Stimulated activated CD8-positive, alpha-beta memory T cell treated with anti-CD3 and anti-CD28 coated beads, Interleukin-4, amount 100 ng/mL, for 1 hour (primary cell): ENCODE measurements at places on chromosomes 5 and 9.

- DNase-seq: no peak
Observed at GRCh38 chr9:36765077-36765390, 192.3 kb downstream of the MELK start.

- DNase-seq: no peak
Observed at GRCh38 chr9:116360016-116360415, 206.4 kb downstream of the PAPPA start.

GRCh38 chr5:116437922-116438578, 136.6 kb downstream of the SEMA6A start:
- DNase-seq: no peak

DNA sequence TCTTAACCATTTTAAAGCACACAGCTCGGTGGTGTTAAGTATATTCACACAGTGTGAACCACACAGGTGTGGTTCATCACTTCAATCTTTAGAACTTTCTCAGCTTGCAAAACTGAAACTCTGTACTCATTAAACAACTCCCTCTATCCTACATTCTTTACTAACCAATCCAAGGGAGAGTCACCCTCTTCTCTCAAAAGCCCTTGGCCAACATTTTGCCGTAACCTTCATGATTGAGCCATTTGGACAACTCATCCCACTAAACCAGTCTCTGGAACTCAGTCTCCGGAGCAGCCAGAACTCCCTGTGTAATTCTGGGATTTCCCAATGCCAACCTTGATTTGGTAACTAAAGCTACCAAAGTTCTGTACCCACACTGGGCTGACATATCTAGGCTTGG, 84.7 kb downstream of the TTC39B start:
- no peak for DNase-seq

GRCh38 chr5:113268232-113268631, 166.6 kb downstream of the TSSK1B start:
- DNase-seq: no peak

DNA sequence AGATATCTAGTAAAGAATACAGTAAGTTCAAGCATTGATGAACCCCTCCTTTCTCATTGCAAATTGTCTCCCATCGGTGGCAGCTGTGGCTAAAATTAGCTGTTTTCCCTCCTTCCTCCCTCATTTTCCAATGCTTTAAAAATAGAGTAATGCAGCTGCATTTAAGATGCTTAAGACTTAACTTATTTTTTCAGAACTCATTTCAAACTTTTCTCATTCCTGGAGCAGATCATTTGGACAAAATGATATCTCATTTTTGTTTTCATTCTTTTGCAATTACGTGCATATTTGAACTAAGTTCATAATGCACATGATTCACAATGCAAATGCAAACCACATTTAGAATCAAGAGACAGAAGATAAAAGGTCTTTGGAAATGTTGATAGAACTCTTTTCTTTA, 14.6 kb downstream of the HSPB3 start:
- no peak for DNase-seq

DNA sequence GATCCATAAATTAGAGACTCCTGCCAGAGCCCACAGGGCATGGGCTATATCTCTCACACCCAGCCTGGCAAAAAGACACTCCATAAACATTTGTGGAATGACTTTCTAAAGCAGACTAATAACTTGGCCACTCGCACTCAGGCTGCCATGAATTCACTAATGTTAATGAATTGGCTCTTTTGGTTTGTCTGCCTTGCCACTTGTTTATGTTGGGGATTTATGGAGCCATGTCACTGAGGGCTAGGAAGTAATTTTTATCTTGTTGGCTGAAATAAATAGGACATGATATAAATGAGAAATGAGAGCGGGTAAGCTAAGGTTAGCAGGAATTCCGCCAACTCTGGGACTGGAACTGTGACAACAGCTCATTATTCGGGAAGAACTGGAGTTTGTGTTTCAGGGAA, 55.2 kb downstream of the DROSHA start:
- DNase-seq: no peak

DNA sequence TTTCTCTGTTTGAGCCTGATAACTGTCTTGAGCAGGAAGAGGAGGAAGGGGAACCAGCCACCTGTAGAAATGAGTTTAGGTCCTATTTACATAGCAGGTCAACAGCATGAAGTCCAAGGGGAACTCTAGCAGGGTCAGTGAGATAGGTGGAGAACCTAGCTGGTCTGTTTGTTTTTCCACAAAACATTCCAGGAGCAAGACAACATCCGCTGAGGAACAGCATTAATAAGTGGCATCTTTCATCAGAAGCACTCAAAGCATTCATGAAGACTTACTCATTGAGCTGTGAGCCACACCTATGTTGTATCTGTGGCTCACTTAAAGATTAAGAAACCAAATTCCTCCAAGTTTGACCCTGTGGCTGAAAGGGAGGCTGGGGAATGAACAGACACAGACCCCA, 115.9 kb downstream of the ACTBL2 start:
- no peak for DNase-seq

- no peak for DNase-seq
Observed at GRCh38 chr5:150322202-150322601, 19.5 kb upstream of the ARSI start.

GRCh38 chr9:75876999-75877640, 13.4 kb upstream of the PCSK5 start:
- no peak for DNase-seq

DNA sequence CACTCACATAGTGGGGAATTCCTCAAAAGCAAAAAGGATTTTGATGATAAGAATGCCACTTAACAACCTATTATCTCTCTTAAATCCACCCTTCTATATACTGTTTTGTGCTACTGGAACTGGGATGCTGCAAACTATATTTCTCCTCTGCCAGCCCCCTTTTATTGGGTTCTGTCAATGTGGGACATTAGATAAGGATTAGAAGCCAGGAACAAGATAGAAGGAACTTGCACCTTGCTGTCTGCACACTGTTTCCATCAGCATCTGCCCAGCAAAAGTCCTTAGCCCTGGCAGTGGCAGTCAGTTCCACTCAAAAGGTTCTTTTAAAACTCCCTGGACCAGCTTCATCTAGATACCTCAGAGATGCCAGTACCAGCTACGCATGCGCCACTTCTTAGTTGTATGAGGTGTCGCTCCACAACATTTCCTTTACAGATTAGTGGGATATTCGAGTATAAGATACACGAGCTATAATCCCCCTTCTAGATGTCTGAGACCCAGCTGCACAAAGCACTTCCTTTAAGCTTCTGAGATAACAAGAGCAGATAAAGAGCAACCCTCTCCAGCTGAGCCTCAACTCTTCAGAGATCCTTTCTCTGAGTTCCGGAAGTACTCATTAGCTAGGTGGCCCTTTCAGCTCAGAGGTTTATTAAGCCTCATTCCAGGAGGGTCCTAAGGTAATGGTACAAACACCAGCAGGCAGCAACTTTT, 45.3 kb downstream of the CERT1 start:
- no peak for DNase-seq

- DNase-seq: no peak
Observed at GRCh38 chr5:151315998-151316597, 12.5 kb upstream of the SLC36A3 start.
